CD4-positive, alpha-beta T cell treated with Interleukin-10 for 1 hour (primary cell): ENCODE measurements at places on chromosomes 6 and 20.

DNA sequence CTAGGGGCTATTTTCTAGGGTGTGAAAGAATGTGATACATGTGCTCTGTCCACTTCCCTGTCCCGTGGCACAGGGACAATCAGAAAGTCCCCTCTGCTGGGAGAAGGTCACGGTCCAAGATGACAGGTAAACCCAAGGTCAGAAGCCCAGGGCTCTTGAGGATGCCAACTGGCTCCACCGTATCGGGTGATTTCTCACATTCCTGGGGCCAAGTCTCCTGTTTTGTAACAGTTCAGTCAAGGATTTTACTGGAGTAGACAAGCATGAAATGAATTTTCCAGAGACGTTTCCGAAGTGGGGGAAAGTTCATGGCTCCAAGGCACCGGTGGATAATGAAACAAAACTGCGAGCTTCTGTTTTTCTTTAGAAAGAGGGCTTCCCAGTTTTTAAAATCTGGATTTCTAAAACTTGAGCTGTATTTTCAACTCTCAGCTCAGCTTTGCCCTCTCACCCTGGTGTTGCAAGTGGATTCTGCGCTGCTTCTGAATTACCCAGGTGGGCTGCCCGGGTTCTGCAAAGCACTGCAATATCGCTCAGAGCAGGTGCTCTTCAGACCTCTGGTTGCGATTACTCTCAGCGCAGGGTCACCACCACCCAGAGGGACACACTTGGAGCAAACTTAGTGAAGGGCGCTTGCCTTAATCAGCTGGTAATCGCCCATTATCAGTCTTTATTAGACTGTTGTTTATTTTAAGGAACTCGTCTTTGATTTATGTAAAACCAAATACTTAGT lies 64.4 kb upstream of the TMEM170B start:
- DNase-seq, result no peak

- no peak for DNase-seq
Observed at GRCh38 chr6:55775029-55775318, 100.4 kb downstream of the BMP5 start.

DNA sequence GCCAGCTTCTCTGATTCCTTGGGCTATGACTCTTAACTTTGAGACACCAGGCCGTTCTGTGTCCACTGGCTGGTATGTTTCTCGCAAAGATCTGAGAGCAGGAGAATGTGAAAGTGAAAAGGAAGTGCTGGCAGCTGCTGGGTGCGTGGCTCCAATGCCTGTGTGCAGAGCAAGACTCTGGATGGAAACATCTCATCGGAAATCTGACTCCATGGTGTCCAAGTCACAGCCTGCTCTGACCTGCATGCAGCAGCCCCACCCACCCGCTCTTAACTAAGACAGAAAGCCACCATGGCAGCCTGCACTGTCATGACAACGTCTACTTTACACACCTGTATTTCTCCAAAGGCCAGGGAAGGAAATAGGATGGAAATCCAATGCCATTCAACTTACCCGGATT lies 66.3 kb upstream of the MPC1 start:
- no peak for DNase-seq

DNA sequence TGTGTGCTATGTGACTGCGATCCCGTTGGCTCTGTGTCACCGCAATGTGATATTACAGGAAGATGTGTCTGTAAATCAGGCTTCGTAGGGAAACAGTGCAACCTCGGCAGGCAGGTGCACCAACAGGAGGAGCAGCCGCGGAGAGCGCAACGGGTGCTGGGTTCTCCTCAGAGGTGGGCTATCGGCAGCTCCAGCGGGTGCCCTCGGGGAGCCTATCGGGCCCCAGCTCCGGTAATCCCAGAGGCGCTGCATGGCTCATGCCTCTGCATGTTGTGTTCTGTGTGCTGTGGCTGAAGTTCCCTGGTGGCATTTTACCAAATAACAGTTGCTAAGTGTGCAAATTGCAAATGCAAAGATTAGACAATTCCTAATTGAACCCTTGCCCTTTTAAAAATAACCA lies 409.9 kb downstream of the LAMA2 start:
- DNase-seq, result no peak

DNA sequence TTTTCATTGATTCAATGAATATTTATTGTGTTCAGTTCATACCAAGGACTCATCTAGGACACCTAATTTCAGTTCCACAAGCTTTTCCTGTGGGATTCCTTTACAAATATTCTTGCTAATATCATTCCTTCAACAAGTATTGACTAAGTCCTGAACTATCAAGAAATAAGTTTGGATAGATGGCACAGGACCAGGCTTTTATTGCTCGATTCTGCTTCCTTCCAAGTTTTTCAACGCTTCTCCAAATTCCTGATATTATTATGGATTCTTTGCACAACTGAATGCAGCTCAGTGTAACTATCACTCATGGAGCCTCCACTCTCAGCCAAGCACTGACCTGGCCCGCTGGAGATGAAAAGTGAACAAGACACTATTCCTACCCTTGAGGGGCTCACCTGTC lies 32.7 kb upstream of the COL21A1 start:
- no peak for DNase-seq

DNA sequence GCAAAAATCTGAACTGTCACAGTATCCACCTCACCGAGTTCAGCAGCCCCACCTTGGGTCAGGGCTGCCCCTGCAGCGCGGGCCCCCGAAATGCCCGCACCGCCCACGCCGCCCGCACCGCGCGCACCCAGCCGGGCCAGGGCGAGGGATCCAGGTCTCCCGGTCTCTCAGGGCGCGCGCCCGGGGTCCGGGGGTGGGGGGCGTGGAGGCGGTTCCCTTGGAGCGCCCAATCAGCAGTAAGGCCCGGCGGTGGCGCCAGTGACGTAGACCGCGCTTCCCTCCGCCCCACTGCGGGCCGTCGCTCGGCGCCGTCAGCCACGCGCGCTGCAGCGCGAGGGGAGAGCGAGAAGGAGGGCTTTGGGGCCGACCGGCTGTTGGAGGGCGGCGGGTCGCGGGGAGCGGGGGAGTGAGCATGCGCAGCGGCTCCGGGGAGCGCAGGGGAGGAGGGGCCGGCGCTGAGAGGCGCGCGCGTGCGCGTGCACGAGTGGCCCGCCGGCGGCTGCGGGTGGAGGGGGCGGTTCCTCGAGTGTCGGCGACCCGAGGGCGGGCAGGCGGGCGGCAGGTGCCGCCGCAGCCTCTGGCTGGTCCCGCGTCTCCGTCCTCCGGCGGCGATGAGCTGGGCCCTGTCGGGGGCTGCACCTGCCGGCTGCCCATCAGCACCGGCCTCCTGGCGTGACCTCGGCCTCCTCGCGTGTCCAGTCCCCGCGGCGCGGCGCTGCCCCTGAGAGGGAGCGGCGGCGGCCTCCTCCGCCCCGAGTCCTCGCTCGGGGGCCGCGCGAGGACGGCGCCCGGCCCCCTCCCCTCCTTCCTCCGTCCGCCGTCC lies at the start of gene TMEM170B:
Gene TMEM170B, plus strand, starts transcription at position 521 of the 823 bp plus-strand sequence. CDS start 529 bp downstream, outside the sequence.
- DNase-seq, result peak; percentile 97
